ENCODE measurements at places on chromosomes 7 and 10.
A peak's percentile ranks its signal among the peaks of the same experiment; 100 is the strongest.

- DNase-seq = no peak
Observed at GRCh38 chr7:118573085-118573484, 348.6 kb downstream of the ANKRD7 start.

DNA sequence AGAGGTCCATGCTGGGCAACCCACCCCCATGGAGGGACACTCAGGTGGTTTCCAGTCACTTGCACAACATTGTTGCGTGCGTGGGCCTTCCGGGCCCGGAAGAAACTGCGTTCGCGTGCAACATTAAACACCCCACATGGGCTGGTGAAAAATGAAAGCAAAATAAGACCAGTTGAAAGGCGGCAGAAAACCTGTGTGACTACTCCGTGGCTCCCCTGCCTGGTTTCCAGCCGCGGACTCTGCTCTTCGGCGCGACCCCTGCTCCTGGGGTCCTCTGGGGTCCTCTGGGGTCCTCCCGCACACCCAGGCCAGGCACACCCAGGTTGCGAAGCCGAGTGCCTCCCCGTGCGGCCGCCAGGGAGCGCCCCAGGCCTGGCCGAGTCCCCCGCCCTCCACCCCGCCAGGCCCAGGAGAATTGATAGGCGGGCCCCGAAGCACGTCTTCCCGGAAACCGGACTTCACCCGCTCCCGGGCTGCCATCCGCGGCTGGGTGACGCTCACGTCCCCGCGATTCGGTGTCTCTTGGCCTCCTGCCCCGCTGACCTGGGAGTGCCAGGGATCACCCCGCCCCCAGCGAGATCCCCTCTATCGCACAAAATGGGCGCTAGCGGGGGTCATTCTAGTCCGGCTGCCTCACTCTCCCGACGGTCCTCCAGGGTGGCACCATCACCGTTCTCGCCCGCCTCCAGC is 1.9 kb upstream of the SH2D4B start:
- peak; percentile 38 for DNase-seq

- DNase-seq = no peak
Observed at GRCh38 chr10:127399668-127400067, 149.4 kb upstream of the NPS start.

- no peak for DNase-seq
Observed at GRCh38 chr7:13055732-13056368, 368.4 kb downstream of the ARL4A start.

GRCh38 chr7:31091924-31092434 is 39.9 kb downstream of the ADCYAP1R1 start:
- DNase-seq = no peak

GRCh38 chr10:55897490-55897921 is 463.6 kb downstream of the ZWINT start:
- no peak for DNase-seq

- no peak for DNase-seq
Observed at GRCh38 chr10:125160856-125161706, 718 bp upstream of the CTBP2 start.

DNA sequence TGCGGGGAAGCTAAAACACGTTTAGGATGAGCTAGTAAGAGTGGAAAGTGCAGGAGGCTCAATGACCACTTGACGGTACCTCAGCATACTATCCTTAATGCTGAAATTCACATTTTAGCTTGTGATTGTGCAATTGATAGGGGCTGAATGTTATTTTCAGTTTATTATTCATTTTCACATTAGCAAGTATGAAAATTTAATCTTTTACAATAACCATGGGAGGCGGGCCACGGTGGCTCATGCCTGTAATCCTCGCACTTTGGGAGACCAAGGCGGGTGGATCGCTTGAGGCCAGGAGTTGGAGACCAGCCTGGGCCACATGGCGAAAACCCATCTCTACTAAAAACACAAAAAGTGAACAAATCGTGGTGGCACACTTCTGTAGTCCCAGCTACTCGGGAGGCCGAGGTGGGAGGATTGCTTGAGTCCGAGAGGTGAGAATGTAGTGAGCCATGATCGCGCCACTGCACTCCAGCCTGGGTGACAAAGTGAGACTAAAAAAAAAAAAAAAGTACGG is 22.0 kb upstream of the ANLN start:
- DNase-seq = no peak

DNA sequence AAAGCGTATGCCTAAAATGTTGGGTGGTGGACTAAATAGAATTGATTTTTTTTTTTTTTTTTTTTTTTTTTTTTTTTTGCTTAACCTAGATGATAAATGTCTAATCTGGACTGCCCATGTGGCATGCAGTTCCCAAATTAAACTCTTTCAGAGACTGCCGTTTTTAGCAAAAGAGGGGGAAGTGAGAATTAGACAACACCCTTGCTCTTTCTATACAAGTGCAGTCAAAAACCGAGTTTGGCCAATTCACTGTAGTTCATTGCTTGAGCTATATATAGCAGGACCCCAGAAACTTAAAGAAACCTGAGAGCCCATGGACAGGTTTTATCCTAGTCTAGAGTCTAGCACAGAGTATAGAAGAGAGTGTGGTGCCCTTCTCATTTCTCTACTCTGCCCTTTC is 141.9 kb downstream of the GRM3 start:
- no peak for DNase-seq

DNA sequence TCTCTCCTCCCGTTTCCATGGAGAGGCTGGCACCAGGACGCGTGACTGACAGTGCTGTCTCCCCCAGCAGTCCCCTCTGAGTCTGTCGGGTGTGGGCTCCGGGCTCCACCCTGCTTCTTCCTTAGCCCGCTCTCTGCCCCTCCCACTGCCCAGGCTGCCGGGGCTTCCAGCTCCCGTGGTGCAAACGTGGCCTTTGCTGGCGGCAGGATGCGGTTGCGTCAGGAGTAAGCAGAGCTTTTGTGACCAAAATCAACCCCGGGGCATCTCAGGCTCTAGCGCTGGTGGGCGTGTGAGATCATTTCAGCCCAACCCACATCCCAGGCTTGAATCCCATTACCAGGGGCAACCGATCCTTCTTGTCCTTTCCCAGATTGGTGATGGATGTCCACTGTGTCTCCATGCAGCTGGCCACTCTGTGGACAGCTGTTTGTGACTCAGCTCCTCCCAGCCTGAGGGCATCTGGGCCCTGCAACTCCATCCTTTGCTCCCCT is 28.2 kb downstream of the PTPRE start:
- DNase-seq = no peak

DNA sequence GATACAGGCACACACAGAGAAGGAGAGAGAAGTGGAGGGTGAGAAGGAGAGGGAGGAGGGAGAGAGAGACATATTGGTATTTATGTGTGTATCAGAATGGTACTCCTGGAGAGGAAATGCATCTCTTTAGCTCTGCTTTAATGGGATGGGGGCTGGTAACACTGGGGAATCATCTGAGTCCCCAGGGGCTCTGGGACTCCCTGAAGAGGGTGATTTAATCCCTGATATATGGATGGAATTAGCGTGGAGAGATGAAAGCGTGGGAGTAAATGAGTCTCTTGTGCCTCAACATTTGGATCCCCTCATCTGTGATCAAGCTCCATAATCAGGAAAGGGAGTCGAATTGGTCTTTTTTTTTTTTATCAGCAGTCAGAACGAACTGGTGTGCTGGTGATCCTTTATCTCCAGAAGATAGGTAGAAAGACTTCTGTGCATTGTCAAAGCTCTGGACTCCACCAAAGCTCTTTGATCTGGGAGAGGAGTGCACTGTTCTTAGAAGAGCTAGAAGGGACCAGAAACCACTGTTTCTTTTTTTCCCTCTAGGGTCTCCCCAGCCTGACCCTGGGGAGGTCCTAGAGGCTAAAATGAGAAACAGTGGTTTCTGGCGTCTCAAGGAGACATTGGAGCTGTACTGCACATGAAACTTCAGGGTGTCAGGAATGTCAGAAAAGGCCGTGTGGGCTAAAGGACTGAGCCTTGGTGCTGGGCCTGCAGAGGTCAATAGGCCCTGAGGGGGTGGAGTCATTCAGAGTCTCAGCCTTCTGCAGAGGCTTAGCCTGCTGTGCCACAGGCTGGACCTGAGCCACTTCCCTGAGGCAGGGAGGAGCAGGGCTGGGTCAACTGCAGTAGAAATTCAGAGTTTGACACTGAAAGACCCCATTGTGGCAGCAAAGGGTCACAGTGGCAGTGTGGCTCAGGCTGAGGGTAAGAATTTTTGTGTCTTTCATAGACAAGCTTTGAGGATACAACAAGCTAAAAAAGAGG is 234.4 kb upstream of the SLC26A5 start:
- DNase-seq = no peak

DNA sequence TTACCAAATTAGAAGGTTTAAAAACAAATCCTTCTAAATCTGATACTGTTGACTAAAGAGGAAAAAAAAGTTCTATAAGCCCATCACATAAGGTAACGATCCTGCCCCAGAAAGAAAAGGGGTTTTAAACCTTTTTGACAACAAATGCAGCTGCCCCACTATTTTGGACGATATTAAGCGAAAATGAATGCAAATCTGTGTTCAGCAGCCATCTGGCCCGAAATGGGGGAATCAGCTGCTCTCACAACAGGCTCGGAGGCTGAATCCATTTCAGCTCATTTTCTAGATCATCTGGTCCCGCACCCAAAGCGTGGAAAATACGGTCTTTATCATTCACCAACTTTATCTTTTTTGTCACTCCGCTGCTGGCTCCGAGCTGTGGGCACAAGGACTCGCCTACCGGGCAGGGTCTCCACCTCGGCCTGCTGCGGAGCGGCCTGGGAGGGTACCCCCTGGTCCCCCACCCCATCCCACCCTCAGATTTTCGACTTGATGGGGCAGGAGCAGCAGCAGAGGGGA is 2.4 kb upstream of the EBF3 start:
- no peak for DNase-seq

DNA sequence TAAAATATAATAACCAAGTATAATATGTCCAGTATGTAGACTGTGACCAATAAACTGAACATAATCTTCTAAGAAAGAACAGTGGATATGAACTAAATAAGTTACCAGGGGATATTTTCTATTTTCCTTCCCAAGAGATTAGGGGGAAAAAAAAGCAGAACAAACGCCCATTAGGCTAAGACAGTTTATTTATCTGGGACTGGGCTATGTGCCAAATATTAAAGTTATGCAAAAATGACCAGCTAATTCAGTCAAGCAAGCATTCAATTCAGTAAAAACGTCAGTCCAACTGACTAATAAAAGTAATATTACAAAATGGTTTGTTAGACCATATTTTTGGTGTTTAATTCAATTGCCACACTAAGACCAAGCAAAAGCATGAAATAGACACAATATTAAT is 122.2 kb downstream of the TSPAN12 start:
- DNase-seq = no peak

DNA sequence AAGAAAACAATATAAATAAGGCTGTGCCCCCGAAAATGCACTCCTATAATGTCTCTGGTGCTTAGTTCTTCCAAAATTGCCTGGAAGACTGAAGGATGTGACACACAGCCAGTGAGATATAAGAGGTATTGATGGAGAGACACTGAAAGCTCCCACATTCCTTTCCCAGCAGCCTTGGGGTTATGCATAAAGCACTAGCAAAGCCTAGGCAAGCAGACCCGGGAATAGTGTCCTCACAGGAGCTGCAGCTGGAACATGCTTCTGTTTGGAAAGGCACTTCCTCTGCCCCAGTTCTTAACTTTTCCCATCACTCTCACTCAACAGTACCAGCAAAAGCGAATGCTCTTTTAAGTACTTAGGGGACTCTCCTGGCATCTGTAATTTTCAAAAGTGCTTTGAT is 178.0 kb downstream of the AMPH start:
- DNase-seq = no peak

GRCh38 chr7:135463908-135464307 is 46.0 kb downstream of the CNOT4 start:
- no peak for DNase-seq

GRCh38 chr7:149776289-149776688 is 2.9 kb upstream of the ZNF467 start:
- DNase-seq = no peak

DNA sequence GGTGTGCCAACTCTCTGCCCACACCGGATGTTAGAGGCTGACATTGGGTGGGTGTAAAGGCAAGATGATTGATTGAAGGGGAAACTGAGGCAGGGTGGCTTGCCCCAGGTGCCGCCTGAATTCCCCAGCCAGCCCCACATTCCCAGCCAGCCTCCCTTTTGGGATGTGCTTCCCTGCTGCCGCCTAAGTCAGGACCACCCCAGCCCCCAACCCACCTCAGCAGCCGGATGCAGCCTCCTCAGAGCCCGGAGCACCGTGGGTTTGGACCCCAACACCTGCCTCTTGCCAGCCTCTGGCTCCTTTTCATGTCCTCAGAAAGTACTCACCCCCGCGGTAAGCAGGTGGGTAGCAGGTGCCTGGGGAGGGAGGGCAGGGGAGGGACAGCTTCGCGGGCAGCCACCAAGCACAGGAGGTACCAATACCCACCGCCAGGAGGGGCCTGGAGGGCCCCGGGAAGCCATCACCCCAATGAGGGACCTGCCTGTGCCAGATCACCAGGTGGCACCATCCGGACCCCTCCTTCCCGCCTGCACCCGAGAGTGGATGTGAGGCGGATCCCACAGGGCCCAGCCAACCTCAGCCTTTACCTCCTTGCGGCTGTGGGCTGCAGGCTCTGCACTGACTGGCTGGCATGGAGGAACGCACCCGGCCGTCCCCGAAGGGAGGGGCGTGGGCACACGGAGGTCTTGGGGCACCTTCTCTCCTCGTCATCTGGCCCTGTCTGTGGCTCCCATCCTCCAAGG is 60.5 kb downstream of the PWWP2B start:
- DNase-seq = no peak

DNA sequence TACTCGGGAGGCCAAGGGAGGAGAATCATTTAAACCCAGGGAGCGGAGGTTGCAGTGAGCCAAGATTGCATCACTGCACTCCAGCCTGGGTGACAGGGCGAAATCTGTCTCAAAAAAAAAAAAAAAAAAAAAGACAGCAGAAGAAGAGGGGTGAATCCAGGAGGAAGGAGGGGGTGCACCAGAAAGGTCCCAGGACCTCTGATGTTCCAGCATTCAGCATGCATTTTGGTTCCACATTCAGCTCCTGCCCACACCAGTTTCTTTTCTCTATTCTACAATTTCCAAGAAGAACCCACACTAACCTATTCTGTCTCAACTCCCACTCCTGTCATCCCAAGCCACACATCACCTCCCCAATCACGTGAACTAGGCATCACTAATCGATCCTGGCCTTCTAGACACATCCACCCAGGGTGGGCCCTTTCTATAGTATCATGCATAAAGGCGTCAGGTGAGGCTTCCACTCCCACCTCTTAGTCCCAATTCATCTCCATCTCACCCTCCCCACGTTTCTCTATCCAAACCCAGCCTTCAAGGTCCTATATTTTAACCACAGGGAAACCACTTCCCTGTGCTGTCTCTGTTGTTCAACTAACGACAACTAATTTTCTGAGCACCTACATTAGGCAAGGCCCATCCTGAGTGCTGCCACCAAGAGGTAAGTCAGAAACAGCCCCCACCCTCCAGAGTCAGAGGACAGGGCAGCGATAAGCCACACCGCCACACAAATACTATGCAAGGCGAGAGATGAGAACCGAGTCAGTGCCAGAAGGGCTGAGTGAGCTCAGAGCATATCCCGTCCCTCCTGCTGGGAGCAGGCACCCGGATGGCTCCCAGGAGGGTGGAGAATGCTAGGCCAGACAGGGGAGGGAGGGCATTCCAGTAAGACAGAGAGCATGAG is 2.2 kb downstream of the ANXA11 start:
- no peak for DNase-seq

DNA sequence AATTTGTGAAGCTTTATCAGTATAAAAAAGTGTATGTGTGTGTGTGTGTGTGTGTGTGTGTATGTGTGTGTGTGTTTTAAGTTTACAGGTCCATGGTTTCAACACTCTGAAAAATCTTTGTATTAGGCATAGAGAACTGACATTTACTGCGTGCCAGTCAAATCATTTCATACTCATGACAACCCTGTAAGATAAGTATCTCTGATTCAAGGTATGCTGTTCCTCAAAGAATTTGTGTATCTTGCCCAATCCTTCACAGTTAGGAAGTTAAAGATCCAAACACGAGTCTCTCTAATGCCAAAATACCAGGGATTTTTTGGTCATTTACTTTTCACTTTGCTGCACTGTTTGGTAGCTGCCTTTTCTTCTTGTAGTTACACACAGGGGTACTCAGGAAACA is 1121.3 kb upstream of the AUTS2 start:
- no peak for DNase-seq
